ENCODE measurements at places on chromosomes 1 and 21.

GRCh38 chr1:164613176-164613575, 54.2 kb downstream of the PBX1 start:
- DNase-seq: no peak

GRCh38 chr1:117757668-117758067, 151.8 kb downstream of the TENT5C start:
- no peak for DNase-seq

DNA sequence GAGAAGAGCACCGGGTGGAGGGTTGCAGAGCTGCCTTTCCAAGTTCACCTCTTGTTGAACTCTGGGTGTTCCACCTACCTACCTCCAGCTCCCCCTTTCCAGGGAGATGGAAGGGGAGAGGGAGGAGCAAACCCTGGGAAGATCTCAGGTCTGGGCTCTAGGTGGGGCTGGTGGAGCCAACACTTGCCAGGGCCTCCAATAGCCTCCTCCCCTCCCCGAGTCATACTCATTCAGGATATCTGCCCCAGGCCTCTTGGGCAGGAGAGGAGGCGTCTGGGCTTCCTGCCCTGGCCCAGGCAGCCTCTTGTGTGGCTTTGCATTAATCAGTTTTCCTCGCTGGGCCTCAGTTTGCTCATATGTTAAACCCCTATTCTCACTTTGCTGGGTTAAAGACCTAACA, 13.4 kb downstream of the RAP1GAP start:
- no peak for DNase-seq

DNA sequence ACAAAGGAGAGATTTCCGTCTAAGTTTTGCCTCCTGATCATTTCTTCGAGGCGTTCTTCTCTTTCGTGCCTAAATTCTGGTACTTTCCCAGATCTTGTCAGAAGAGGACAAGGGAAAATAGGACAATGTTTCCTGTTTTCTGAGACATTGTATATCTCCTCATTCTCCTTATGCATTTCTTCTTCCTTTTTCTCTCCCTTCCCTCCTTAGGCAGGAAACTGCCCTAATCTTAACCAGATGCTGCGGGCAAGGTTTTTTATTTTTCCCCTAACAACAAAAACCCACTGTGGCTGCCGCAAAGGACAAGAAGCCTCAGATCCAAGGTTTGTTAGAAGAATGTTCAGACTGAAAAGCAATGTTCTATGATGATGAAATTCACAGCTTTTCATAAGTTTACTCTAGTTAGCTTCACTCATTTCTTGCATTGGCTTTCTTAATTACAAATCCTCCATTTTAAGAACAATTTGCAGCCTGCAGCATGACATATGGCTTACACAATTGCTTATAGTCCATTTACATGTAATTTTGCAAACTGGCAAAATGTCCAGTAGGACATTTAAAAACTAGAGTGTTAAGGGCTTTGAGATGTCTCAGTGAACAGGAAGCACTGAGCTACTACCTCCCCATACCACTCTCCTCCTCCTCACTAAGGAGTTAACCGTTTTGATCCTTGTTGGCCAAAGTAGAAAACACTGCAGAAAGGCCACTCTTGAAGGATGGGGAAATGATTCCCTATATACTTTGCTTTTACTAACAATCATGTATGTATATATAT, 624 bp downstream of the CTSK start:
- DNase-seq: no peak

- DNase-seq: no peak
Observed at GRCh38 chr1:205009670-205010069, 33.3 kb upstream of the CNTN2 start.

GRCh38 chr1:107782217-107782845, 182.6 kb downstream of the VAV3 start:
- DNase-seq: no peak

- no peak for DNase-seq
Observed at GRCh38 chr1:200457810-200458209, 48.0 kb upstream of the ZNF281 start.

DNA sequence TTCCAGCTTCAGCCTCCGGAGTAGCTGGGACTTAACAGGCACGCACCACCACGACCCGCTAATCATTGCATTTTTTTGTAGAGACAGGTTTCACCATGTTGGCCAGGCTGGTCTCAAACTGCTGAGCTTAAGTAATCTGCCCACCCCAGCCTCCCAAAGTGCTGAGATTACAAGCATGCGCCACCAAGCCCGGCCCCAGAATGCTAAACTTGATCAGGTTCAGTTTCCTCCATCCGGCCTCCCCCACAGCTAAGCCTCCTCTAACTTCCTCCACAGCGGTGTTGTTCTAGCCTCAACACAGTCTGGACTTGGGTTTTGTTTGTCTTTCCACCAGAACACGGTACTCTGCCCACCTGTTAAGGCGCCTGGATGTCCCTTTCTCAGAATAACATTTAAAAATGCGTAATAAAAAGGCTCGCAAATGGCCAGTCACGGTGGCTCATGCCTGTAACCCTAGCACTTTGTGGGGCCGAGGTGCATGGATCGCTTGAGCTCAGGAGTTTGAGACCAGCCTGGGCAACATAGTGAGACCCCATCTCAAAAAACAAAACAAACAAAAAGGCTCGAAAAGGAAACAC, 2.4 kb downstream of the PARP1 start:
- no peak for DNase-seq

- no peak for DNase-seq
Observed at GRCh38 chr1:92808381-92808780, 23.5 kb upstream of the RPL5 start.

DNA sequence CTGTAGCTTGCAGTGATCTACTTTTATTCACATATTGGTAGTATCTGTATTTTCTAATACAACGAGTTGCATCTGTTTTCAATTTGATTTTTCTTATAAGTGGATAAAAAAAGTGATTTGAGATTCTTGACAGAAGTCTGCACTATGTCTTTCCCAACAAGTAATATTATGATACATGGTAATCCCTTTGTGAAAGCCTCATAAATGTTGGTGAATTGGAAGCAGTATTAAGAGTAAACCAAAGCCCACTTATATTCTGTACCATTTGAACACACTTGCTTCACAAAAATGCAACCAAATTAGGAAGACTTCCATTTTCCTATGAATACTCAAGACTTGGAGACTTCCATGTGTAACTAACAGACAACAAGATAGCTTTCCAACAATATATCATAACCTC, 172.0 kb downstream of the HMCN1 start:
- no peak for DNase-seq

DNA sequence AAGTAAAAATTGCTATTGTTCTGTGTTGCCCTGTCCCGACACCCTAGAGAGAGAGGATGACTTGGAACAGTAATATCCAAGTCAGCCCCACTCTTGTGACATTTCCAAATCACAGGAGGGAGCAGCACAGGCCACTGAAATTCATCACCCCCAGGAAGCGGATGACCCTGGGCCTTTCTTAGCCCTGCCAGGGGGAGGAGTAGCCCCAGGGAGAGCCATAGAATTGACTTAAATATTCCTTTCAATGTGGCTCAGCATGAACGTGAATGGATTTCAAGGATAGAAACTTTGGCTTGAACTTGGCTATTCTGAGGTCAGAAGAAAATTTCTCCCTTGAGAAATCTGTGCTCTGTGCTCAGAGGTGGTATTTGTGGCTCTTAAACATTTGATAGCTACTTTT, 80.6 kb downstream of the CENPF start:
- no peak for DNase-seq

DNA sequence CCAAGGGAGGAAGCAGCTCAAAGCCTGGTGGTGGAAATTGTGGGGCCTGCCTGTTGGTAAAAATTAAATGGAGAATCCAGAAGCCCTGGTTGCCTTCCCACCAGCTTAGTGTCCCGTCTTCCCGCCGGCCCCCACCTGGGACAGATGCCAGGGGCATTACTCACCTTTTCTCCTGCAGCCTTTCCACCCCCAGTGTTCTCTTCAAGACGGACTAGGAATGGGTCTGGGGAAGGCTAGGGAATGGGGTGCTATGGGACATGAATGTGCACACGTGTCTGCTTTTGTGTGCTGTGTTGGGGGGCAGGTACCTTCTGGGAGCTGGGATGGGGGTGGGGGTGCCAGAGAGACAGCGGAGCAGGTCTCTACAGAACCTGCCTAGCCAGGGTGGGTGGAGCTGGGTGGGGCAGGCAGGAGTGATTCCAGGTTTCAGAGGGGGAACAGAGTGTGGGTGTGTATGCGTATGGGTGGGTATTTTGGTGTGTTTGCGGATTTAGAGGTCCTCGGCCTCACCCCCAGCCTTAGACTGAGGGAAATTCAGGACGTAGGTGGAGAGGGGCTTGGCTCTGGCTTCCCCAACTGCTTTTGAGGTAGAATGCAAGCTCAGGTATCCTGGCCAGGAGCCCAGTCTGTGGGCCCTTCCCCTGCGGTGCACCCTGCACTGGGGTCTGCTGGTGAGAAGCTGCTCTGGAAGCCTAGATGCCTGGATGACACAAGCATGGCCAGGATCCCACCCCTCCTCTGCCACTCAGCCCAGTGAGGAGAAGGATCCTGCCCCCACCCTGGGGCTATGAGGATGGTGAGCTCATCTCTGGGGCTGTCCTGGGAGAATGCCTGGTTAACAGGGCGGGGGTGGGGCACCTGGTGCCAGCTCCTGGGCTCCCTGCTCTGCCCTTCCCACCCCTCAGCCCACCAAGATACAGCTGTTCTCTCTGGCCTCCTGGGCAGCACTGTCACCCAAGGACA, 7.8 kb downstream of the VANGL2 start:
- DNase-seq: no peak

GRCh38 chr1:222275729-222276465, 272.0 kb downstream of the HHIPL2 start:
- no peak for DNase-seq

DNA sequence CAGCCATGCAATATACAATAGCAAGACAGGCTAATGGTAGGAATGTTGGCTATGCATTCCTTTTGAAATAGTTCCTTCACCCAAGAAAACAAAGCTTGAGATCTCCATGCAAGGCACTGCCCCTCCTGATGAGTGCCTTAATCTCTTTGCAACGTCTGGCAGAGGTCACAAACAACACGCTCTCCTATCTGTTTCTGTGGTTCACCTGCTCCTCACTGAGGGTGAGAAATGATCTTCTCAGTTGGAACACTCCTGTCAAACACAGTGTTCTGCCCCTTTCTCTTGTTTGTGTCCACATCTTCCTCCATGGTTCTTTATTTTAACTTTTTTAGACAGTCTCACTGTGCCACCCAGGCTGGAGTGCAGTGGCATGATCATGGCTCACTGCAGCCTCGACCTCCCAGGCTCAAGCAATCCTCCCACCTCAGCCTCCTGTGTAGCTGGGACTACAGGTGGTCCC, 21.2 kb upstream of the XPR1 start:
- DNase-seq: no peak

GRCh38 chr1:220901881-220902280, 22.6 kb downstream of the HLX start:
- DNase-seq: no peak

DNA sequence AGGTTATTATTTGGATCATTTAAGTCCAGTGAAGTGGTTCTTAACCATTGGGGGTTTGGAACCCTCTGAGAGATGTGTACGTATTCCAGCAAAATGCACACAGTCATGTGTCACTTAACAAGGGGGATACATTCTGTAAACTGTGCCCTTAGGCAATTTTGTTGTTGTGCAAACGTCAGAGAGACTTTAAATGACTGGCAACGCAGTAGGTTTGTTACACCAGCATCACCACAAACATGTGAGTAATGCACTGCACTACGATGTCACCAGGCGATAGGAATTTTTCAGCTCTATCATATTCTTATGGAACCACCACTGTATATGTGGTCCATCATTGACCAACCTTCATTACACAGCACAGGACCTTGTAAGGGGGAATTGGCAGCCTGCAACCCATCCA, 11.9 kb downstream of the AHCYL1 start:
- no peak for DNase-seq

- DNase-seq: no peak
Observed at GRCh38 chr1:203282720-203283542, 22.4 kb upstream of the BTG2 start.

DNA sequence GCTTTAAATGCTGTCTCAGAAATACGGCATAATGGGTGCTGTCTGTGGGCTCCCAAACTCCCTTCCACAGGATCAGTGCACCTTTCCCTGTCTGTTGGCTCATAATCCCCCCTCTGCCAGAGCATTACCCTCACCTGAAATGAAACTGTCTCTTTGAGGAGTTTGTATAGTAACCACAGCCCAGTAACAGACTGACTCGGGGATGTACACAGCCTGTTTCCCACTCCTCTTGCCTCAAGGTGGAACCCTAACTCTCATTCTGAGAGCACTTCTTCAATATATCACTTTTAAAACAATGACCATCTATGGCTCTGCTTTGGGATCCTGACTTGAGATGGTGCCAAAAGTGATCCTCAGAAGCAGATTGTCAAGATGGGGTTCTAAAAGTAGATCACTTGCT, 332.5 kb downstream of the AMY1C start:
- no peak for DNase-seq

DNA sequence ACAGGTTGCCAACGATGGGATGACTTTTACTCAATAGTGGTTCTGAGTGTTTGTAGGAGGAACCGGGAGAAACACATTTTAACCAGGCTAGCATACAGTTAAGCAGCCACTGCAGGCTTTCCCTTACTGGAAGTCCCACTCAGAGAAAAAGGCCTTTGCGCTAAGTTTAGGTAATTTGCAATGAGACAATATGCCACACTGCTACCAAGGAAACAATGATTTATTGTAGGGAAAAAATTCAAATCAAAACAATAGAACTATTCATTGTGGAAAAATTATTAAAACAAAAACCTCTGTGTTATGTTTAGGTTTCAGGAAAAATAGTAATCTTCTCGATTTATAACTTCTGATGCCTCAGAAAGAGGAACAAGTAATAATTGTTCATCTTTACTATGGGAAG, 51.4 kb upstream of the CR2 start:
- DNase-seq: no peak

- DNase-seq: no peak
Observed at GRCh38 chr1:87137342-87137739, 191.3 kb upstream of the LMO4 start.

DNA sequence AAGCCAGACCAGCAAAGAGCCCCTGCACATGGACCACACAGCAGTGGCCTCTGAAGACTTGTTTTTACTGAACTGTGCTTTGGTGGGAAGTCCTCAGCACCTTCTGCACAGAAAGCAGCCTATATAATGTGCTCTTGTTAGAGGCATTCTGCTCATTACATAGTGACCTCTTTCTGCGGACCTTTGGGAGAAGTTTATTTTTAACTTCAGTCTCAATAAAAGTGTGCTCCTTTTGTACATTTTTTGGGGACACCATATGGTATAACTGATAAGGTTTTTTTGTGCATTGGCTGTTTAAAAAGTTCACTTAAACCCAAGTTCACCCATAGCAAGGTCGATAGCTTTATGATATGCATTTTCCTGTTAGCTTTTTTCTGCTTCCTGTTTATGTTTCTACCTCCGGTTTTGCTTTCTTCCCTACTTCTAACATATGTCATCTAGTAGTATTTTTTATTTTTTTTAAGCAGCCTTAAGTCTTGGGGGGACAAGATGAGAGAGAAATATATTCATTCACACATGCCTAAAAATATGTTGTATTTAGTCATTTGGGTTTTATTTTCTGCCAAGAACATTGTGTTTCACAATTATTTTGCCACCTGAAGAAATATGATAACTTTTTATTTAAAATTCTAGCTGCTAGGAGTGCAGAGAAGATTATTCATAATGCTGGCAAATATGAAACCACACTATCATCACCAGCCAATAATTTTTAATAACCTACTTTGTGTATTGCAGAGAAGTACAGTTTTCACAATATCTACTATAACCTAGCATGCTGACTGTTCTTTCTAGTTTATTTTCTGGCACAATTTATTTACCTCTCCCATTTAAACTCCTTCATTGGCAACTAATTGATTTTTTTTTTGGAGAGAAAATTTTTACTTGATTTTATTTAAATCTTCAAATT, 22.9 kb upstream of the SLC19A2 start:
- DNase-seq: no peak

GRCh38 chr1:158153179-158153578, 27.5 kb upstream of the CD1D start:
- no peak for DNase-seq

GRCh38 chr1:241406421-241406820, 49.4 kb upstream of the RGS7 start:
- DNase-seq: no peak

Measured in cortex of kidney (tissue), 1 donor.